Heart left ventricle (tissue), 16 donors: ENCODE measurements at places on chromosomes 4 and X. TPM values are rescaled to one million over a fixed set of nuclear protein-coding genes. Genes with fewer than 3 reads are reported as not detected.

DNA sequence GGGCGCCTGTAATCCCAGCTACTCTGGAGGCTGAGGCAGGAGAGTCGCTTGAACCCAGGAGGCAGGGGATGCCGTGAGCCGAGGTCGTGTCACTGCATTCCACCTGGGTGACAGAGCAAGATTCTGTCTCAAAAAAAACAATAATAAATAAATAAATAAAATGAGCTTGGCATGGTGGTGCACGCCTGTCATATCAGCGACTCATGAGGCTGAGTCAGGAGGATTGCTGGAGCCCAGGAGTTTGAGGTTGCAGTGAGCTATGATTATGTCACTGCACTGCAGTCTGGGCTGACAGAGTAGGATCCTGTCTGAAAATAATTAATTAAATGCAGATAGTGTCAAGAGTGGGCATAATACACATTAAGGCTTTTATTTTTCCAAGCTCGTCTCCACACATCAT is 77.5 kb downstream of the DHRSX start:
- H3K4me3 ChIP-seq = no peak overlapping the region
- no peak for DNase-seq
- peaks cover 15% of the 10 kb centered on the region for H3K36me3 ChIP-seq
- no peak overlapping the region for H3K27ac ChIP-seq
- no peaks in the 10 kb centered on the region for H3K4me1 ChIP-seq

ITGB1BP2 gene
- 121 TPM for total RNA-seq

DNA sequence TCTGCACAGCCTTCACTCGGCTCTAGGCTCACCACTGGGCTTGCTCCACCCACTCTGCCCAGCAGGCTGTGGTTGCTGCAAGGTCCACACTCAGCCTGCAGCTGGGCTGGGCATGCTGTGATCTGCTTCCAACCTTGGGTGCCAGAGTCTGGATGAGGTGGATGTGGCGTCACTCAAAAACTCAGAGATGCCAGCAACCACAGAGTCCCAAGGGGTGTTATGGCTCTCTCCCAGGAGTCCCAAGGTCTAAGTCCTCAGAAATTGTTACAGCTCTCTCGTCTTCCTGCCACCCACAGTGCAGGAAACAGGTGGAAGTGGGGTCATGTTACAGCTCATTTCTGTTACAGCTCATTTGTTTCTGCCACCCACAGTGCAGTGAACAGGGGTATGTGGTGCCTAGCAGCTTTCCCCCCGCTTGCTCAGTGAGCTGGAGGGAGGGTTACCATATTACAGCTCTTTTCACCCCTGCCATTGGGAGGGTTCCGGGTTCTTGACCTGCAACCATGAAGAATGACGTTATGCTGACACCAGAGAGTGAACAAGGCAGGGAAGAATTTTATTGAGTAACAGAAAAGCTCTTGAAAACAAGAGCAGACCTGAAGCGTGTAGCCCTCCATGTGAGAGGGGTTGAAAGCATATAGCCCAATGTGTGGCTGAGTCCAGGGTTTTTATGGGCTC is 893.9 kb downstream of the PCDH7 start:
- no peak for DNase-seq
- H3K4me3 ChIP-seq = no peak overlapping the region
- H3K4me1 ChIP-seq = no peaks in the 10 kb centered on the region
- no peak overlapping the region for H3K27ac ChIP-seq
- H3K27me3 ChIP-seq = no peaks in the 10 kb centered on the region

- H3K4me3 ChIP-seq = no peak overlapping the region
- no peak overlapping the region for H3K27ac ChIP-seq
- DNase-seq = no peak
- no peaks in the 10 kb centered on the region for H3K27me3 ChIP-seq
- no peaks in the 10 kb centered on the region for H3K4me1 ChIP-seq
Observed at GRCh38 chr4:97507587-97508245, 635.6 kb downstream of the STPG2 start.

HERC5 gene
- total RNA-seq = 4.7 TPM

GRCh38 chr4:4269331-4269731 is 20.6 kb downstream of the LYAR start:
- H3K4me3 ChIP-seq = no peak overlapping the region
- no peaks in the 10 kb centered on the region for H3K4me1 ChIP-seq
- no peaks in the 10 kb centered on the region for H3K27me3 ChIP-seq

PPEF2 gene
- not detected for total RNA-seq

DNA sequence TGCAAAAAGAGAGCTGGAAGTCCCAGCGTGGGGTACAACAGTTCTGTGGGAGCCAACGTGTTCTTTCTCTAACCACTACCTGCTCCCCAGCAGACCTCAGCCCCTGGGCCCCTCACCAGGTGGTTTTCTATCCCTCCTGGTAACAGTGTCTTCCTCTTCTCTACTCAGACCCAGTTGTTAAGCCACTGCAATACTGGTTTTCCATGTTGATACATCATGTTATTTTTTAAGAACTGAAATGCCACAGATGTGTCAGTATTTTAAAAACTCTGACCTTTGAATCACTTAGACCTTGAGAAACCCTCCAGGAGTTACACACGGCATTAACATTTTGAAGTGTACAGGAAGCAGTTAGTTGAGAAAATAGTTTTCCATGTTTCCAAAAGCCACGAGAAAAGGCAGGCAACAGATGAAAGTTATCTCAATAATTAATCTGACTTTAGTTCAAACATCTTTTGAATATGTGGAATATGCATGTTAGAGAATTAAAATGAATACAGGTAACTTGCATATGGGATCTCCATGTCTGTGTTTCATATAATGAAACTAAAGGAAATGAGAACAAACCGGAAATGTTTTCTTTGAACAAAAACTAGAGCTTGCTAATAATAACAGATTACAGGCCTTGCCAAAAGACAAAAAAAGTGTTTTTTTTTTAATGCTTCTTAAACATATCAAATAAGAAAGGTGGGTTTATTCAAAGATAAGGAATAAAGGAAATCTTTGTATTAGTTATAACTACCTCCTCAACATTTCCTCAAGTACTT is 108.8 kb downstream of the ZNF827 start:
- no peak overlapping the region for H3K4me3 ChIP-seq
- no peak overlapping the region for H3K27ac ChIP-seq
- H3K27me3 ChIP-seq = no peaks in the 10 kb centered on the region
- no peak for DNase-seq

DNA sequence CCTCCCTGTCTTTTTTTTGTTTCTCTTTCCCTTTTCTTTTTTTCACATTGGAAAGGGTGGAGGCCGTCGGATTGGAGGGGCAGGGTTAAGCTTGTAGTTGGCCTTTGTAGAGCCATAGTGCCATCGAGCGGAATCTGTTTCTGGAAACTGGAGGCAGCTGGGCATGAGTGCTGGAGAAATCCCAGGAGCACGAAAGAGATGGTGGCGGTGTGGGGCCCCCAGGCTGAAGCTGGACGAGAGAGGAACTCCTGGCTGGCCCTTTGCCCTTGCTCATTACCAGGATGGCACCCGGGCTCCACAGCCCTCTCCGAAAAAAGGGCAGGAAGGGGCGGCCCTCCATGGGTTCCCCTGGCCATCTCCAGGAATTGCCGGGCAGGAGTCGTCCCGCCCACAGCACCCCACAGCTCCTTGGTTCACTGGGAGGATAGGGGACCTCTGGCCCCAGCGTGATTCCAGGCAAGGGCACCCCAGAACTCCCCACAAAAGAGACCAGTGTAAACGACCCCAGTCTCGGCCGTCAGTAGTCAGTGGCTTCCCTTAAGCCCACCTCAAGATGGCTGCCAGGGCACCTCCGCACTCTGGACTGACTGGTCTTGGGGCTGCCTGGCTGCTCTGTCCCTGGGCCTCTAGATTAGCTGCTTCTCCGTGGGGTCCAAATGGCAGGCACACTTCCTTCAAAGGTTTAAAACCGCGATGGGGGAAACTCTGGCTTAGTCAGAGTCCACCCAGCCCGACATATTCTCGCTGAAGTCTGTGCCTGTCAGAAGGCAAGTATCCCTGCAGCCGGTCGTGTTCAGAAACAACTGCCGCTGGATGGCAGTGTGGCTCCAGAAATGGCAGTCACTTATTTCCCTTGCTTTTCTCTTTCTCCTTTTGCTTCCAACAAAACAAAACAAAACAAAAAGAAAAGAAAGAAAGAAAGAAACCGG is 74.1 kb downstream of the NBDY start:
- H3K36me3 ChIP-seq = no peaks in the 10 kb centered on the region
- H3K4me1 ChIP-seq = no peaks in the 10 kb centered on the region
- H3K27ac ChIP-seq = peak overlapping the region; percentile 70
- no peaks in the 10 kb centered on the region for H3K27me3 ChIP-seq
- H3K4me3 ChIP-seq = no peak overlapping the region
- DNase-seq = peak; percentile 81

DNA sequence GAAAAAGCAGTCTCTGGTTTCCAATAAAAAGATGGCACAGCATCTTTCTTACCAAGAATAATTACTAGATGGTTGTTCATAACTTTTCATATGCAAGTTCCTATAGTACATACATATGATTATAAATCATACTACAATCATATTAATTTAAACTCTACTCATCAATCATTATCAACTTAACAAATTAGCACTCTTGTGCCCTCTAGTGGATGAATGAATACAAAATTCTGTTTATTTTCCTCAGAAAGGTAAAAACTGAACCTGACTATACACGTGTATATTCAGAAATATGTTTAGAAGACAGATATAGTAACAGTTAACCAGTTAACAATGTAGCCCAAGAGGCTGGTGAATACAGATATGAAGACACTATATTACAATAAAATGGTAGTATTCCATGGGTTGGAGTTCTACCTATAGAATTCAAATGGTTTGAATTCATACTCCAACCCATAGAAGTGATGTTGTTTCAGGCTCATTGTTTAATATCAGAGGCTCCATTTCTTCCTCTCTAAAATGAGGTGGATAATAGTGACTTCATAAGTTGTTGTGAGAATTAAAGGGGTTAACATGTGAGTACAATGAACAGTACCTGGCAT is 100.0 kb downstream of the ADAMTS3 start:
- no peak for DNase-seq
- H3K27me3 ChIP-seq = no peaks in the 10 kb centered on the region
- no peak overlapping the region for H3K27ac ChIP-seq
- H3K4me3 ChIP-seq = no peak overlapping the region

DNA sequence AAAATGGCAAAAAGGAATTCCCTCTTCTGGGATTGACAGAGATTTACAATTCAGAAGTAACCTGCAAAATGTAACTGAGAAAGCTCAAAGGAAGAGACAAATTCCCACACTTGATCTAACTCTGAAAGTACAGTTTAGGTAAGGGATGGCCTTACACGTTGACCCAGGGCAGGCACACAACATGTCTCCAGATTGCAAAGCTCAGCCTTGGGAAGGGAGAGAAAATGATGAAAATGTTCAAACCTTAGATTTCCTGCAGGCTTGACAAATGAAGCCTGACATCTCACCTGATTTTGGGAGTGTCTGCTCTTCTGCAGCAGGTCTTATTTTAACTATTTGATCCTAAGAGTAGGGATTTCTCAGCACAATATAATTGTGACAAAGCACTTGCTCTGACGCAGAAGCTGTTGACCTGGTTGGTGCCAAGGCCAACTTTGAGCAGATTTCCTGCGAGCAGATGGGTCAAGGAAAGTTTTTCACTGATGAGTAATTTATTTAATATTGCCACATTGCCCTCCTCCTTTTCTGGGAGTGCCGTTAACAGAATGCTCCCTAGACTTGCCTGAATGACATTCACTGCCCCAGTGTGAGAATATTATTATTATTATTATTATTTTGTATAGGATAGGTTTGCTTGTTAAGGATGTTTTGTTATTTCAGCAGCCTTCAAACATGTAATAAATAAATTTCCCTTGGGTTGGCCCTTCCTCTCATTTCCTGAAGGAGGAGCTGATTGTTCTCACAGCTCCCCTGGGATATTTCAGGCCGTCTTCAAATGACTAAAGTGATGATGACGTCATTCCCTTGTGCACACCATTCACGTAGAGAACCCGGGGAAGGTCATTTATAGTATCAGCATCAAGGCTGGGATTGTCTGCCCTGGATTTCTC is 157.1 kb downstream of the VEGFC start:
- DNase-seq = peak; percentile 32
- no peaks in the 10 kb centered on the region for H3K27me3 ChIP-seq
- H3K36me3 ChIP-seq = no peaks in the 10 kb centered on the region

HTT-AS gene
- total RNA-seq = not detected

- no peak overlapping the region for H3K27ac ChIP-seq
- peak; percentile 75 for DNase-seq
- no peak overlapping the region for H3K4me3 ChIP-seq
- no peaks in the 10 kb centered on the region for H3K36me3 ChIP-seq
- no peaks in the 10 kb centered on the region for H3K4me1 ChIP-seq
- H3K27me3 ChIP-seq = peaks cover 7% of the 10 kb centered on the region
Observed at GRCh38 chr4:4995103-4995907, 24.0 kb downstream of the CYTL1 start.

EDA2R gene
- 1.4 TPM for total RNA-seq

UXT gene
- 132 TPM for total RNA-seq

H2BW2 gene
- total RNA-seq = not detected

DNA sequence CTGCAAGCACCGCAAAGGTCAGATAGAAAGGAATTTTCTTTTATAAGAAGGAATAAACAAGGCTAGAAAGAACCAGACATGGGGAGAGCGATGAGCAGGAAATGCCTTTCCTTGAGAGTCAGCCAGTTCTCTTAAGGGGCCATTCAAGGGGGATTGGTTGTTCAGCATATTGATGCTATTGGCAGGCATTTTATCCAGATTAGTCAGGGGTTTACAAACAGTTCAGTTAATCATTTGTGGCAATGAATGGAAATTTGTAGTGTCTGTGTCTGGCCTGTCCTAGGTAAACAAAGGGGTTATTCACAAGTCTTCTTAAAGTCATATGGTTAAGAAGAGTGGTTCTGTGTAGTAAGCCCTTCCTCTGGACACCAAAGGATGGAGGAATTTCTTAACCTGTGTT is 184.7 kb upstream of the FRMPD4 start:
- H3K4me1 ChIP-seq = no peaks in the 10 kb centered on the region
- no peak overlapping the region for H3K27ac ChIP-seq
- no peak for DNase-seq
- H3K4me3 ChIP-seq = no peak overlapping the region
- H3K36me3 ChIP-seq = no peaks in the 10 kb centered on the region
- no peaks in the 10 kb centered on the region for H3K27me3 ChIP-seq

- no peak overlapping the region for H3K27ac ChIP-seq
- H3K4me3 ChIP-seq = no peak overlapping the region
- no peaks in the 10 kb centered on the region for H3K27me3 ChIP-seq
- no peaks in the 10 kb centered on the region for H3K4me1 ChIP-seq
- no peaks in the 10 kb centered on the region for H3K36me3 ChIP-seq
- DNase-seq = peak; percentile 25
Observed at GRCh38 chr4:19844446-19844845, 407.3 kb upstream of the SLIT2 start.

- no peak overlapping the region for H3K4me3 ChIP-seq
- H3K36me3 ChIP-seq = no peaks in the 10 kb centered on the region
- no peaks in the 10 kb centered on the region for H3K27me3 ChIP-seq
- no peaks in the 10 kb centered on the region for H3K4me1 ChIP-seq
- no peak overlapping the region for H3K27ac ChIP-seq
Observed at GRCh38 chr4:186781032-186781917, 57.6 kb upstream of the FAT1 start.

- DNase-seq = no peak
- no peak overlapping the region for H3K4me3 ChIP-seq
- no peaks in the 10 kb centered on the region for H3K36me3 ChIP-seq
- no peaks in the 10 kb centered on the region for H3K27me3 ChIP-seq
- no peak overlapping the region for H3K27ac ChIP-seq
Observed at GRCh38 chr4:32658019-32658418, 1937.8 kb downstream of the PCDH7 start.

RAB41 gene
- not detected for total RNA-seq
